ENCODE measurements at places on chromosomes 7 and 10.
A peak's percentile ranks its signal among the peaks of the same experiment; 100 is the strongest.

GRCh38 chr10:123148414-123149161 is 652 bp downstream of the HMX2 start:
- DNase-seq: peak; percentile 27

- DNase-seq: no peak
These were observed 99.8 kb downstream of the TCF7L2 start for GRCh38 chr10:113049881-113050280.

GRCh38 chr10:194281-194680 is 59.0 kb downstream of the ZMYND11 start:
- DNase-seq: no peak

DNA sequence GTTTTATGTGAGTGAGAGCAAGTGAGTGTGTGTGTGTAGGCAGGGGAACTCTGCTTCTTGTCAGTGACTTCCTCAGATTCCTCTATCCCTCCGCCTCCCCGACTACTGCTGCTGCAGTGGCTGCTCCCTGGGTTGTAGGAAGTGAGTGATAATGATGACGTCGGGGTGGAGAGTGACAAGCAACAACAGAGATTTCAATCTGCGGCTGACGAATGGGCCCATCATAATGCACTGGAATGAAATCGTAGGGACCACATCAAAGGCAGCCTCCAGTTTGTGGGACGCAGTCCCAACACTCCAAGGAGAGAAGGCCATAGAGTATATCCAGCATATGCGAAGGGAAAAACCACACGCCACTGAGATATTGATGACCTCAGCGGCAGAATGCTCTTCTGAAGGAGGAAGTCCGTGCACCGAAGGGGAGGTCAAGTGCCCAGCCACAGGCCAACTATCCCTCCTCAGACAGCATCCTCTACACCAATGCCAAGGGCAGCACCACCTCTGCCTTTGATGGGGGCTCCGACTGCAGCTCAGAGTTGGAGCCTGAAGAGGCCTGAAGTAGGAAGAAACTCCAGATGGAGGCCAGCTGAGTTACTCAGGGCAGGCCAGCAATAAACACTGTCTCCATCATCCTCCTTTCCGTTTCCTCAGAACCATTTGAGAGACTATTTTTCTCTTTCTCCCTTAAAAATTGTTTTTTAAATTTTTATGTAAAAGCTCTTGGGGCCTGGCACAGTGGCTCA is 11.3 kb upstream of the STMP1 start:
- peak; percentile 91 for DNase-seq

DNA sequence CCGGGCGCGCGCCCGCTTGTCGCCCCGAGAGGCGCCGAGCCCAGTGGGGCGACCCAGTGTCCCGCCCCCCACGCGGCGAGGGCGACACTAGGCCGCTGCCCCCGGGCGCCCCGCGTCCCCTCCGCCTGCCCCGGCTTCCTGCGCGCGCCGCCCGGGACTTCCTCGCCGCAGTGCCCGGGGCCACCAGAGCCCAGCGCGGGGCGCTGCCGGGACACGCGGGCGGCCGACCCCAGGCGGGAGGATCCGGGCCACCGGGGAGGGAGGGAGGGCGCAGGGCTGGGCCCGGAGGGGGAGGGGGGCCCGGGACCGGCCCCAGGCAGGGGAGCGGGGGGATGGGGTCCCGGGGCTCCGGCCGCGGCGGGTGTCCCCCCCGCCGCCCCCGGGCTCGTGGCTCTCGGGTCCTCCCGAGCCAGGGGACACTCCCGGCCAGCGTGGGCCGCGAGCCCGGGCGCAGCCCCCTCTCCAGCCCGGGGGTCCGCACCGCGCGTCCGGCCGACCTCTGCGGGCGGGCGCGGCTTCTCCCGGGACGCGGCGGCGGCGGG is 435 bp upstream of the PWWP2B start:
- DNase-seq: peak; percentile 80

- no peak for DNase-seq
These were observed 126.3 kb downstream of the LRRC18 start for GRCh38 chr10:48813291-48813690.

- no peak for DNase-seq
These were observed 54.0 kb upstream of the ABCB5 start for GRCh38 chr7:20561466-20561865.

- DNase-seq: no peak
These were observed 318.5 kb downstream of the DOCK4 start for GRCh38 chr7:111887734-111888133.

DNA sequence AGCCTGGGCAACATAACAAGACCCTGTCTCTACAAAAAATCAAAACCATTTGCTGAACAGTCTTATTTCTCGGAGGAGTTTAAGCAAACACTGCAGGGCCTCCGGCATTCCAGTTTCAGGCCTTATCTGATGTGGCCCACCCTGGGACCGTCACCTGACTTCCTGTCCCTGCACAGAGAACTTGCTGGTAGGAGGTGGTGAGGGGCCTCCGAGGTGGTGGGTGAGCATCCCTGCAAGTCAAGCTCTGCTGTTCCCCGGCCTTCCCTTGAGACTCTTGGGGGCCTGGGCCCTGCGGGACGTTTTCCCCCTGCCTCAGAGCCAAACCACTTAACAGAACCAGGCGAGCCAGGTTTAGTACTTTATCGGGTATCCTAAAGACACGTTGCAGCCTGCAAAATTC is 44.5 kb upstream of the AP5Z1 start:
- DNase-seq: no peak

GRCh38 chr10:18582803-18583202 is 68.6 kb downstream of the NSUN6 start:
- no peak for DNase-seq

DNA sequence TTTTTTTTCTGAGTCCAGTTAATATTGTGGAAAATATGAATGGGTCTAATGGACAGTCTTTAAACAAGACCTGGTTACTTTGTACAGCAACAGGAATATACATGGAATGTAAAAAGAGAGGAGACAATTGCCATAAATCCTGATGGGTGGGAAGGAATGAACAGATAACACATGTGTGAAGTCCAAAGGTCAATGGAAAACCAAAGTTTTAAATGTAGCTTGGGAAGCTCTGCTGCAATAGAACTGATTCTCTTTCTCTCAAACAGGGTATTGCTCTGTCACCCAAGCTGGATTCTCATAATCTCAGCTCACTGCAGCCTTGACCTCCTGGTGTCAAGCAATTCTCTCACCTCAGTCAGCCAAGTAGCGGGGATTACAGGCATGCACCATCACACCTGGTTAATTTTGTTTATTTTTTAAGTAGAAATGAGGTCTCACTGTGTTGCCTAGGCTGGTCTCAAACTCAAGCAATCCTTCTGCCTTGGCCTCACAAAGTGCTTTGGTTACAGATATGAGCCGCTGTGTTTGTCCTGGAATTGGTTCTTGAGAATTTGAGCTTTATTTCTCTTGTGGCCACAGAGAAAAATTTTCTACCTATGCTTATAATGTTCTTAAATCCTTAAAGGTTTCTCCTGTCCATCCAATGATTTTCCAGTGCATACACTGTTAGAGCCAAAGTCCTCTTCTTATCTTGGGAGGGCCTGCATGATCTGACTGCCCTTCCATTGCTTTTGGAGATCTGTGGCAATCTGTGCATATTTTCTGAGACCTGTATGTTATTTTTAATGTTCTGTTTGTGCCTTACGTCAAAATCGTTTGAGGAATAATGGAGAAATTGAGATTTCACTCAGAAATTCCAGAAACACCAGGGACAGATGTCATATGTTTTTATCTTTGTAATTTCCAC is 30.7 kb upstream of the ZNF92 start:
- no peak for DNase-seq

GRCh38 chr10:59678884-59679301 is 30.8 kb downstream of the SLC16A9 start:
- peak; percentile 40 for DNase-seq

All from GM23248 (cell line).